ENCODE measurements at places on chromosomes 13 and 19. TPM values are rescaled to one million over a fixed set of nuclear protein-coding genes. Genes with fewer than 3 reads are reported as not detected.

FSTL3 gene
- 153 TPM for total RNA-seq

RGS9BP gene
- total RNA-seq, result 0.35 TPM

C19orf81 gene
- 11.5 TPM for total RNA-seq

ITGBL1 gene
- total RNA-seq, result 1.4 TPM

TNFRSF19 gene
- 3.2 TPM for total RNA-seq

KLF12 gene
- 2.5 TPM for total RNA-seq

SLC6A16 gene
- total RNA-seq, result 1.1 TPM

CNN1 gene
- total RNA-seq, result 0.45 TPM

ADGRE3 gene
- total RNA-seq, result not detected

GJB6 gene
- total RNA-seq, result 0.06 TPM

ZNF534 gene
- not detected for total RNA-seq

PABPC3 gene
- 0.10 TPM for total RNA-seq

SIGLEC12 gene
- not detected for total RNA-seq

IL27RA gene
- 10.7 TPM for total RNA-seq

PCDH17 gene
- not detected for total RNA-seq

OR2Z1 gene
- not detected for total RNA-seq

RETN gene
- total RNA-seq, result not detected

PCP2 gene
- 0.26 TPM for total RNA-seq

FUT6 gene
- total RNA-seq, result not detected

CEACAM3 gene
- not detected for total RNA-seq

ZNF845 gene
- total RNA-seq, result 3.8 TPM

IGFL1 gene
- total RNA-seq, result 2.5 TPM

HOMER3 gene
- 32.1 TPM for total RNA-seq

S1PR4 gene
- 0.12 TPM for total RNA-seq

FFAR1 gene
- not detected for total RNA-seq

ADGRE2 gene
- 0.56 TPM for total RNA-seq

WASF3 gene
- 0.19 TPM for total RNA-seq

LSR gene
- 9.8 TPM for total RNA-seq

ZNF98 gene
- total RNA-seq, result not detected

ZNF329 gene
- 3.8 TPM for total RNA-seq

PPP1R37 gene
- total RNA-seq, result 33.7 TPM

KCNC3 gene
- total RNA-seq, result 1.3 TPM

NAA16 gene
- 7.9 TPM for total RNA-seq

LHB gene
- total RNA-seq, result not detected

SACS gene
- total RNA-seq, result 14.1 TPM

DBP gene
- 2.6 TPM for total RNA-seq

PSG2 gene
- total RNA-seq, result not detected

LAIR1 gene
- total RNA-seq, result not detected

LILRB5 gene
- total RNA-seq, result 0.06 TPM

IL12RB1 gene
- not detected for total RNA-seq
